ENCODE measurements at places on chromosomes 3 and 15.

GRCh38 chr3:61371123-61371522, 119.9 kb upstream of the FHIT start:
- no peak for DNase-seq

GRCh38 chr3:126551839-126552687, 6.7 kb downstream of the C3orf22 start:
- DNase-seq, result no peak

DNA sequence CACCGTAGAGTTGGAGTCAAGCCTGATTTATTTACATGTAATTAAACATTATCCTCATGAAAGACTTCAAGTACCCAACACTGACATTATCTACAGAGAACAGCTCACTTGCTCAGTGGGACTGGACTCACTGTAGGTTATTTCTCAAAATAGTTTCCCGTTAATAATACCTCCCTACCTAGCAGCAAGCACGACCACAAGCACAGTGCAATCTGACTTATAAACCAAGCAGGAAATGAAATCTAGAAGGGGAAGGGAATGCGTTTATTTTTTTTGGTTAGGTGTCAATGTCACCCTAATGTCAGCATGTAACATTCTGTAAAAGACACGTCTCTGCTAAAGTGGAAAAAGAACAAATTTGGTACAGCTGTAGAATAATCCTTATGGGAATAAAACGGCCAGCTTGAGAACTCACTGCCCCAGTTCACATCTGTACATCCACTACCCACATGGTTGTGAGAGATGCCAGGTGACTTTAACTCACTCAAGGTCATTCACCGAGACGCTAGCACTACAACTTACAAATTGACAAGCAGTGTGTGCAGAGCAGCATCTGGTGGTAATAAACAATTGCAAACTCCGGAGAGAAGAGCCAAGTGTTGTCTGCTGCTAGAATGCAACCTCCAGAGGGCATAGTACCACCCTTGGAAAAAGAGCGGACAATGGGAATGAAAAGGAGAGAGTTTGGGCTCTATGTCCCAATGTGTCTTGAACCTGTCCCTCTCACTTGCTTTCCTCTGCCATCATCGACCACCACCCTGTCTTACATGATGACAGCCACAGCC, 242.5 kb downstream of the CADPS start:
- DNase-seq, result no peak

- DNase-seq, result peak; percentile 12
Measured at GRCh38 chr3:149487598-149488197, 13.2 kb downstream of the TM4SF4 start.

- no peak for DNase-seq
Measured at GRCh38 chr15:45670511-45670910, 35.7 kb downstream of the SQOR start.

- DNase-seq, result no peak
Measured at GRCh38 chr3:23944007-23944783, 891 bp upstream of the NR1D2 start.

GRCh38 chr3:18124501-18124900, 300.6 kb downstream of the SATB1 start:
- DNase-seq, result no peak

DNA sequence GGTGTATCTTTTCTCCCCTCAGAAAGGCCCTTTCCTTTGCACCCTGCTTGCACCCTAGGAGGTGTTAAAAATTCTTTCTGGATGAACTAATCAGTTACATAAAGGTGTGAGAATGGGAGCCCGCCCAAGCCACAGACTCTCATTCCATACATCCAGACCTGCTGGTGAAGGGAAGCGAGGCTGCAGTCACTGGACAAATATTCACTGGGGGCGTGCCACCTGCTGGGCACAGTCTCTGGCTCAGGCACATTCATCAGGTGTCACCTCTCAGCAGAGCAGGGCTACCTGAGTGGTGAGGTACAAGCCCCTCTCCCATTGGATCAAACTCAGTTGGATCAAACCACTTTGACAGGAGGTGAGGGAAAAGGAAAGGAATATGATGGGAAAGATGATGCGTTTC, 52.0 kb downstream of the NTRK3 start:
- no peak for DNase-seq

- DNase-seq, result peak; percentile 2
Measured at GRCh38 chr3:57910990-57911389, 97.2 kb upstream of the FLNB start.

DNA sequence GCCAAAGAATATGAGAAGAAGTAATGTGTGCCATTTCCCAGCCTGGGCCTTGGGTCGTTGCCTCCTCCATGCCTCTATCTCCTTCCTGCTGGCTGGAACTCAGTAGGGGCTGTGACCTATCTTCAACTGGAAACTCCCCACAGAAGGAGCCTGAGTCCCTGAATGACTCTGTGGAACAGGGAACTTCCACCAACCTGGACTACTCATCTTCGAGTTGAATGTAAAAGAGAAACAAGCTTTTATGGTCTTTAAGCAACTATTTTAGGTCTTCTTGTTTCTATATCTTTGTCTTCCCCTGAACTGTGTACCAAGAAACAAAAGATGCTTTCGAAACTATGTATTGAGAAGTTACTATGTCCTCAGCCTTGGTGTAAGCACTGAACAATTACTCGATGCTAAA, 355.3 kb upstream of the NR2F2 start:
- DNase-seq, result no peak

DNA sequence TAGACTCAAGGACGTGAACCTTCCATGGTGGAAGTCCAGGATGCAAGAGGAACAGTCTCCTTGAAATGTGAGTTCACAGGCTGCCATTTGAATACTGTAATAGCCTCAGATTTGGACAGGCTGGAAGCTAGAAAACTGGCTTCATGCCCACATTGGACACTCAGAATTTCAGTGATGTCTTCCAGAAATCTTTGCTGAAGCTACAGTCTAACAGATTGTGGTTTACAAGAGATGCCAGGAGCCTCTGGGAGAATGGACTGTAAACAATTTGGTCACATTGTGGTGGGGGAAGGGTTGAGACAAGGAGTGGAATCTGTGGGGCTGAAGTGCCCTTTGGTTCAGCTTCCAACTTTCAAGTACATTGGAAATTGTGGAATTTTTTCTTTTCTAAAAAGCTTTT, 252.0 kb upstream of the PROK2 start:
- DNase-seq, result no peak

DNA sequence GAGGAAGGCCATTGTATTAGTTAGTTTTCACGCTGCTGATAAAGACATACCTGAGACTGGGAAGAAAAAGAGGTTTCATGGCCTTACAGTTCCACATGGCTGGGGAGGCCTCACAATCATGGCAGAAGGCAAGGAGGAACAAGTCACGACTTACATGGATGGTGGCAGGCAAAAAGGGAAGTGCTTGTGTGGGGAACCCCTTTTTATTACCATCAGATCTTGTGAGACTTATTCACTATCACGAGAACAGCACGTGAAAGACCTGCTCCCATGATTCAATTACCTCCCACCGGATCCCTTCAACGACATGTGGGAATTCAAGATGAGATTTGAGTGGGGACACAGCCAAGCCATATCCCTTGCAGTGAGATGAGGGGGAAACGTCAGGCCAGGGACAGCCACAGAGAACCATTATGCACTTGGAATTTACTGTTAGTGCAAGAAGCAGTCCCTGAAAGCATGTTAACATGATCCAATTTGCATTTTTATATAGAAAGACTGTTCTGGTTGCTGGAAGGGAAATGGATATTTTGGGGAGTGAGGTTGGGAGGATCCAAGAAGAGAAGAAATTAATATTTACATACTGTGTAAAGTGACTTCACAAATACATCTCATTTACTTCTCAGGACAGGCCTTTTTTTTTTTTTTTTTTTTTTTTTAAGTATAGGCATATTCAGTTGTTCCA, 87.1 kb downstream of the ARNT2 start:
- no peak for DNase-seq

DNA sequence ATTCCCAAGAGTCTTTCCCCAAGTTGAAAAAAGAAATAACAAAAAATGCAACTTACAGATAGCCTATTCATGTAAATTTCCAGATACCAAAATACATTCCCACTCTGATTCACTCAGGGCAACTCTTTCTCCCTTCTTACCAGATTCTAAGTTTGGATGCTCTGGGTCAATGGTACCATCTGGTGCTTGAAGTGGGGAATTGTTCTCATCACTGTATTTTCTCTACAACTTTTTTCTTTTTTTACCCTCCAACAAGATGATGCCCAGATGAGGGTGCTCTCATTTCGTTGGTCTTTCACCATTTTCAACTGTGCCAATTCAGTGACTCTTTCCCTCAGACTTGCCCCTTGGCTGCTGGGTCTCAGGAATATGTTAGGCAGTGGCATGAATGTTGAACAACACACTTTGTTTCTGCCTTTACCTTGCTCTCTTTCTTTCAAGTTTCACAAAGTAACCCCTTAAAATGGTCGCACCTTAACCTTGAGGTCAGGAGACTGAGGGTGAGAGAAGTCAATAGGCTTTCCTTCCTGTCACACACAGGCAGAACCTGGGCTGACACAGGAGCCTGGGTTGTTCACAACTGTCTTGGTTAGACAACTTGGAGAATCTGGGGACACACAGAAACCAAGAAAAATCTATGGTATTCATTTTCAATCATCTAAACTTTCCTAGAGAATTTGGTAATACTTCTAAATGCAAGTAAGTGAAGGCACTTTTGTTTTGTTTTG, 330.7 kb upstream of the SLCO3A1 start:
- DNase-seq, result no peak

GRCh38 chr3:163045945-163046344, 1549.3 kb downstream of the OTOL1 start:
- DNase-seq, result no peak

GRCh38 chr15:52338058-52338457, 42.5 kb upstream of the MYO5C start:
- DNase-seq, result no peak

DNA sequence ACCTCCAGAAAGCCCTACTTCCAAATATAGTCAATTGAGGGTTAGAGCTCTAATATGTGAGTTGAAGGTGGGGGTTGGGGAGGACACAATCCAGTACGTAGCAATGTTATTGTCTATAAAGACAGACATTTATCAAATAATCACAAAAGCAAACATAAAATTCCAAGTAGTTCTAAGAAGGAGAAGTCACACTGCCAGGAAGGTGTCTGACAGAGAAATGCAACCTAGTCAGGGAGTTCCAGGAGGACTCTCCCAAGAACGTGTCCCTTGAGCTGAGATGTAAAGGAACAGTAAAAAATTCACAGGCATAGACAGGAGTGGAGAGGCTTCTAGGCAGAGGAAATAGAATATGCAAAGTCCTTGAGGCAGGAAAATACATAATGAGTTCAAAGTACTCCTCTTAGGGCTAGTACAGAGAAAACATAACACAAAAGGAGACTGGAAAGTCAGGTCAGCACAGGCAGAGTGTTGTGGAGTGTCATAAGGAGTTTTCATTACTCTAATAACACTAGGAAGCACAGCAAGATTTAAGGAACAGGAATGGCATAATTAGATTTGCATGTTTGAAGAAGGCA, 277.6 kb upstream of the STT3B start:
- DNase-seq, result no peak

DNA sequence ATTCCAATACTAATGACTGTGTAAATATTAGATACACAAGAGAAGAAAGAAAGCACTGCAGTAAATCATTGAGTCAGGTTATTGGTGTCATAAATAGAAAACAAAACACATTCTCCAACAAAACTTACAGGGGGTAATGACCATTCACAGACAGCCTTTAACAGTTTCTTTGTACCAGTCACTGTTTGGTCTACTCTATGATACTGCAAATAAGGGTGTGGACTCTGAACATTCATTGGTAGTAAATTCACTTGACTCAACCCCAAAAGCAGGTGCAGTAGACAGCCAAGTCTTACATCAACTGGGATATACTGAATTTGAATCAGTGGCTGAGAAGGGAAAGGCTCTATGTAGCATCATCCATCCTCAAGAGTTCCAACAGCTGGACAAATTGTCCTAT, 463.5 kb downstream of the FOXP1 start:
- DNase-seq, result no peak

GRCh38 chr3:159831466-159831865, 157.2 kb upstream of the IL12A start:
- no peak for DNase-seq

DNA sequence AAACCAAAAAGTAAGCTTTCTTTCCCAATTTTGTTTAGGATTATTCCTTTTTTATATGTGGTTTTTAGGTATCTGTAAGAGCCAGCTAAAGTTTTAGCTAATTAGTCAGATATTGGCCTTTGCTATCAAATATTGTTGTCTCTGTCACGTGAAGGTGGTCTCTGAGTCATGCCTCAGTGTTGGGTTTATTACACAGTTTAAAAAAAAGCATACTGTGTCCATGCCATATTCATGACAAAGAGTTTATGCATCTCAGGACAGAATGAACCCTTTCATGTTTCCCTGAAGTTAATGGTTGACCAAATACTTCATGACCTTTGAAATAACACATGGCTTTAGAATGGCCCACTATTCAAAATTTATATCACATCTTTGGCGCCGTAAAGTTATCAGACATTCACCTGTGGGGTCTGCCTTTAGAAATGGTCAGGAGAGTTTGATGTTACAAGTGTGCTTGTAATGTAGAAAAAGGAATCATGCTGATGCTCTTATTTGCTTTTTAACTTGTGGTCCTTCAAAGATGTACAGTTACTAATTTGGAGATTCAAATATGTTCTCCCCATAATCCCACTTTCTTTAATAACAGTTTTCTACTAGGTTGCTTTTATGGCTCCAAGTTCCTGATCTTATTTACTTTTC, 101.5 kb downstream of the MYRIP start:
- DNase-seq, result no peak

DNA sequence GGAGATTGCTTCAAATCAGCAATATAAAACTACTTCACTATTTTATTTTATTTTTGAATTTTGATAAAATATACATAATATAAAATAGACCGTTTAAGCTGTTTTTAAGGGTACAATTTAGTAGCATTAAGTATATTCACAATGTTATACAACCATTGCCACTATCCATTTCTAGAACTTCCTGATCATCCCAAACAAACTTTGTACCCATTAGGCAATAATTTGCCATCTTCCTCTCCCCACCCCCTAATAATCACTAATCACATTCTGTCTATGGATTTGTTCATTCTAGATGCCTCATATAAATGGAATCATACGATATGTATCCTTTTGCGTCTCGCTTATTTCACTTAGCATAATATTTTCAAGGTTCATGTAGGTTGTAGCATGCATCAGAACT, 28.9 kb downstream of the FANCD2 start:
- DNase-seq, result no peak

DNA sequence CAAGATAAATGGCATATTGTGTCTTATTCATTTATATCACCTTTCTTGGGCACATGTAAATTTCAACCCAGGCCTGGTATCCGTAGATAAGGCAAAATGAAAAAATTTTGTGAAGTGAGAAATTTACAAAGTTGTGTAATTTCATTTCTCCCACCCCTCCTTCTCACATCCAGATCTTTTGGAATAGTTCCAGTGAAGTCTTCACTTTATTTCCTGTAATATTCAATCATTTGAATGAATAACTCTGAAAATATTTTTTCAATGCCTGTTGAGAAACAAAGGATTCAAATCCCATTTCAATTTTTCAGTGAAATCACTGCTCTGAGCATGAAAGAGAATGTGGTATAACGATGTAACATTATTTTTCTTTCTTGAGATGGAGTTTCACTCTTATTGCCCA, 53.4 kb downstream of the BTLA start:
- DNase-seq, result no peak

- DNase-seq, result no peak
Measured at GRCh38 chr3:57627976-57628375, 30.8 kb upstream of the ARF4 start.
